ENCODE measurements at places on chromosomes 11 and 22.

GRCh38 chr11:74577624-74578396, 14.6 kb upstream of the POLD3 start:
- DNase-seq = no peak

GRCh38 chr11:8059571-8060011, 21.4 kb upstream of the TUB start:
- DNase-seq = no peak

- peak; percentile 61 for DNase-seq
These were observed 8.6 kb downstream of the AIP start for GRCh38 chr11:67491276-67492068.

DNA sequence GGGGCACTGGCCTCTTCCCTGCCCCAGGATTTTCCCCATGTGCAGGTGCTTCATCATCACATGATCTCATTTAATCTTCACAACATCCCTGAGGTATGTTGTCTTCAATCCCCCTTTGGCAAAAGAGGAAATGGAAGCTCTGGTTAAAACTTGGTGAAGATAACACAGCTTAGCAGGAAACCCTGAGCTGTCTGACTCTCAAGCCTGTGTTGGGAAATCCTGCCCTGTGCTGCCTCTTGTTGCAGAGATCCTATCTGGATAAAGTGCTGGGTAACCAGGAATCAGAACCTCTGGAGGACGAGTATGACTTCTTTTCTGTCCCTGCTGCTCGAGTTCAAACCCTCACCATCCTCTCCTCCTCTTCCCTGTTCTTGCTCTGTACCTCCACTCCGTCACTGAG, 13.1 kb upstream of the E2F8 start:
- DNase-seq = no peak

DNA sequence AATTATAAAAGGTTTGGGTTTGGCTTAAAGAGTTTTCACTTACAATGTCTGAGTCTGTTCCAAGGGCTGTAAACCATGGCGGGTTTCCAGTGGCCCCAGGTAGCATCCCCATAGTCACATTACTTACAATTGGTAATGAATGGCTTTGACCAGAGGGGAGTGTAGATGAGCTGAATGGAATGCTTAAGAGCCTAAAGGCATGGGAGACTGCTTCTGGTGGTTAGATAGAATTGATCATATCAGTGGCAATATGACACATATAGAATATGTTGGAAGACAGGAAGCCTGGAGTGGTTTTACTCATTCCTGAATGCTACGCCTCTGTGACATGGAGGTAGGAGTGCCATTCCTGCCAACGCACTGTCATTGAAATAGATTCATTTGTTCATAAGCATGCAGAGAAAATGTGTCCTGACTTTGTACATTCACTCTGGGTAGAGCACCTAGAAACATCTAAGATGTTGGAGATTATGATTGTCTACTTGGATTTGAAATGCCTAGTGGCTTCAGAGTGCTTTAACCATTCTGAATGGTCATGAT, 183.3 kb downstream of the BLID start:
- no peak for DNase-seq

GRCh38 chr22:32106930-32107329, 52.2 kb downstream of the C22orf42 start:
- DNase-seq = no peak

DNA sequence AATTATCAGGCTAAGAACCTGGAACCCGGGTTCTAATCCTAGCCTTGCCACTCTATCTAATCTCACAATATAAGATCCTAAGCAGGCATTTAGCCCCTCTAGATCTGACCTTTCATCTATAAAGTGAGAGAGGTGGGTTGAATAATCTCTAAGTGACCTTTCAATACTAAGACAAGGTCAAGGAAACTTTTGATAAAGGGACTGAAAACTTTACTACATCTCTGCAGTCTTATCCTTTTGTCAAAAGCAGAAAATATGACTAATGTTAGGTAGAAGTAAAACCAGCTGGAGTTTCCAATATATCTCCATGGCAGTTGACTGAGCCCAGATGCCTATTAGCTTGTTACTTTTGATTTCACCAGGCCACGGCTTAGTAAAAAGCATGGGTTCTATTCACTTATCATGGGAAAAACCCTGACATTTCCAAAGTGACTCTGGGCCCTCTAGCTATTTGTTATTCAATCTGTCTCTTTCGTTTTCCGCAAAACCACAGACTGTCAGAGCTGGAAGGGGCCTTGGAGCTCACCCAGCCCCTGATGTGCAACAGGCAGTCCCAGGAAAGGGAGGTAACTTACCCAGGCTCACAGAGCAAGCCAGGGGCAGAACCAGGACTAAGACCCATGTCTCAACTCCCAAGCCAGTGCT, 75.8 kb downstream of the RAB30 start:
- no peak for DNase-seq

DNA sequence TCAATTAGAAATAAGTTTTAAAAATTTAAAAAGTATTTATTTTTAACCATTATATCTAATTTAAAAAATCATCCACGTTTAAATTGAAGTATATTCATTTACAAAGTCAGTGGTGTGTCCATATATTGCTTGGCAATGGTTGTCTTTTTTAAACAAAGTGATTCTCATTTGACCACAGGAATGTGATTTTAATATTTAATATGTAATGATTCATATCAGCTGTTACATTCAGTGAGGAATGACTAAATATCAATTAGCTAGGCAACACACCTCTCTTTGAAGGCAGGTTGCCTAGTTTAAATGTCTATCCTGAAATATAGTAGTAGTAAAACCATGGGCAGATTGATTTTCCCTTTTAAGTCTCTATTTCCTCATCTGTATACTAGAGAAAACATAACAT, 392.2 kb upstream of the CCDC179 start:
- no peak for DNase-seq

DNA sequence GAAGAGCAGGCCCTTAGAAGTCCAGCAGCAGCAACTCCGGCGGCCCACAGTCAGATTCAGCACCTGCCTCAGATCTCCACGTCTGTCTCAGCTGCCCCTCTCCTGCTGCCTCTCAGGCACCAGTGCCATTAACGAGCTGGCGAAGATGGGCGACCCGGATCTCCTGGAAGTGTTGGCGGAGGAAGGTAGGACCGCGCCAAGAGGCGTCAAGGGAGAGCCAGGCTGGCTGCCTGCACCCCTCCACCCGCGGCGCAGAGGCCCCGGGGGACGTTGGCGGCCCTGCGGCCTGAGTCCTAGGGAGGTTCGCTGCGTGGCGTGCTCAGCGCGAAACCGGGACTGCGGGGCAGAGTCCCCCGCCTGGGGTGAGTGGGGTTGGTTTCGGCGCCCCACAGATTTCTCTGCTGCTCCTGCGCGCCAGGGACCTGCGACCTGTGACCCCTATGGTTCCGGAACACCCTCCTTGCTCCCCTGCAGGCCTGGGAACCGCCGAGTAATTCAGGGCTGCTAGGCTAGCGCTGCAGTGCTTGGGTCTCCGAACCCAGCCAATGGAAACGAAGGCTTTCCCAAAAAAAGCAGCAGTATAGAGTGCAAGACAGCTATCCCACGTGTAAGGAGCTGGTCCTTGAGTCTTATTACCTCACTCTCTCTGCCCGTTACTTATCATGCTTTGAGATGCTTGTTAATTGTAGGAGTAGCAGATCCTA, 615 bp downstream of the ANO5 start:
- peak; percentile 55 for DNase-seq

DNA sequence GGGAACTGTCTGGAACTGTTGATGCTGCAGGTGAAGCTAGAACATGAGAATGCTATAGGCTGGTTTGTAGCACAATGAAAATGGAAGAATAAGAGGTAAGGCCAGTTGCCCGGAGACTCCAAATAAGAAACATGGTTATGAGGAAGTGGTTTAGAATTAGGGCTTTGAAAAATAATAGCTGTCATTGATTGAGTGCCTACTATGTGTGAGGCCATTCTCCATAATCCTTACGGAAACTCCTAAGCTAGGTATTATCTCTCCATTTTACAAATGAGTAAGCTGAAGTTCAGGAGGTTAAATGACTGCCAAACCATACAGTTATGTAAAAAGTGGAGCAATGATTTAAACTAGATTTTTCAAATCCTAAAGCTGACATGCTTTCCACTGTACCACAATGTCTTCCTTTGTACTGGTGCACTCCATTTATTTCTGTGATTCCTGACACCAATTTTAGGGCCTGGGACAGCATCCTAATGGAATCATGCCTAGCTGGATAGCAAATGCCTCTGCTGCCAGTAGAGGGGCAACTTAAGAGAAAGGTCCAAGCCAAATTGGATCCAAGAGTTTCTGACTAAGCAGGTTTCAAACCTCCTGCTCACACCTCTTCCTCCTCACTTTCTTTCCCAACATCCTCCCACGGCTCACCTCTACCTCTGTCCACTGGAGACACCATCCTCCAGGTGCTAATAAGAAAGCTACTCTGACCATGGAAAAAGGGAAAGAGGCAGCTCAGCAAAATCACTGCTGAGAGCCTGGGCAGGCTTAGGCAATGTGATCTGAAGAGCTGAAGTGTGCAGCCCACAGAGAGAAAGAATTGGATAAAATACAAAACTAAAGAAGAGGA, 46.9 kb upstream of the PICALM start:
- no peak for DNase-seq

DNA sequence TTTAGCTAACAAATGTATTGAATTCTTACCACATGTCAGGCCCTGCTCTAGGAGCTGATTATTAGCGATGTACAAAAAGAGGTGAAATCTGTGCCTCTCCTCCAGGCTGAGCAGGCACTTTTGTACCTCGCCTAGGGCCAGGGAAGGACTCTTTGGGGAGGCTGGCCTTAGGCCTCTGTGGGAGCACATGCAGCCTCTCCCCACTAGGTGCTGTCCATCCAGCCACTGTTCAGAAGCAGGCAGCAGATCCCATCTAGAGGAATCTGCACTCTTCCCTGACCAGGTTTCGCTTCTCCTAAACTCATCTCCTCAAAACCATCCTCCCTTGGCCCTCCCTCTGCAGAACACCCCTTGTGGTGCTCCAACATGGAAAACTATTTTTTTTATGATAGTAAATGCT, 51.9 kb upstream of the WT1 start:
- no peak for DNase-seq
